ENCODE measurements at places on chromosomes 1 and 21.
A peak's percentile ranks its signal among the peaks of the same experiment; 100 is the strongest.

DNA sequence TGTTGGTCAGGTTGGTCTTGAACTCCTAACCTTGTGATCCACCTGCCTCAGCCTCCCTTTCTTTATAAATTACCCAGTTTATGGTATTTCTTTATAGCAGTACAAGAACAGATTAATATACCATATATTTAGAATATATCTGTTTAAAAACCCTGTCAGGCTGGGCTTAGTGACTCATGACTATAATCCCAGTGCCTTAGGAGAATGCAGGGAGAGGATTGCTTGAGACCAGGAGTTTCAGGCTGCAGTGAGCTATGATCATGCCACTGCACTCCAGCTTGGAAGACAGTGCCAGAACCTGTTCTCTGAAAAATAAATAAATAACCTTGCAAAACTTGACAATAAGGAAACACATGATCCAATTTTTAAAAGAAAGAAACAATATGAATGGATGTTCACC lies 43.9 kb downstream of the ZNF684 start:
- DNase-seq: no peak

DNA sequence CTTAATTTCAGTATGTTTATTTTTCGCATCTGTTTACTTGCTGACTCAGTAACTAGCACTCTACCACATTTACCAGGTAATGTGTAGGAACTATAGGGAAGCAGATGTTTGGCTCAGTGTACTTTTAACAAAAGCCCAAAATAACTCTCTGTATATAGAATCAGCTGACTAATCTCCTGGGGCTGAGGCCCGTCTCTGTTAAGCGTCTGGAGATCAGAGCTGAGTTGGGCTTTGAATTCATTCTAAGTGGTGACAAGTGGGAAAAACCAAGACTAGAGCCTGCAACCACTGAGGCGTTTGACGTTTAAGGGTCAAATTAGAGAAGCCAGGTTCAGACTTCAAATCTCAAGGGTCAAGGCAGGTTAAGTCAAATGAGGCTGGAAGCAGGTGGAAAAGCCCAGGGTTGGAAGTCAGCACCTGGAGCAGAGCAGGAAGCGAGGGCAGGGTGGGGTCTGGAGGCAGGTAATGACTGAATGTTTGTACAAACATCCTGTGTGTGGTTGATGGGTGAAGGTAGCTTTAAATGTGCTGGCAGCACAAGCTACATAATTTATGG lies 56.8 kb upstream of the LYST start:
- DNase-seq: no peak

- DNase-seq: peak; percentile 32
Measured at GRCh38 chr1:205593532-205593931, 38.3 kb downstream of the ELK4 start.

- DNase-seq: no peak
Measured at GRCh38 chr1:160420881-160421842, 20.8 kb downstream of the VANGL2 start.

DNA sequence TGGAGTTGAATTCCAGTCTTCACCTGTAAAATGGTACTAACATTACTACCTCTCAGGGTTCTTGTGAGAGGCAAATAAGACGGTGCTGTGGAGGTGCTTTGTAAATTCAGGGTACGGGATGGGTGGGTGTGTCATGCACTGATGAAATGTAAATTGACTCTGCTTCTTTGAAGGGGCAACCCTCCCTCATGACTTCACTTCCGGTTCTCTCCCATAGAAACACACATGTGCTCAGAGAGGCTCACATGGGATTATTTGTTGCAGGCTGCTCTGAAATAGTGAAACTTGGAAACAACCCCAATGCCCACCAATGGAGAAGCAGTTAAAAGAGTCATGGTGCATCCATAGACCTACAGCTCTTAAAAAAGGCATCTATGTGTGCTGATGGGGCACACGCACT lies 44.9 kb upstream of the SCMH1 start:
- DNase-seq: no peak

GRCh38 chr1:155859881-155860871 lies 809 bp downstream of the SYT11 start:
- peak; percentile 75 for DNase-seq

- no peak for DNase-seq
Measured at GRCh38 chr1:18997508-18997907, 41.0 kb upstream of the IFFO2 start.

DNA sequence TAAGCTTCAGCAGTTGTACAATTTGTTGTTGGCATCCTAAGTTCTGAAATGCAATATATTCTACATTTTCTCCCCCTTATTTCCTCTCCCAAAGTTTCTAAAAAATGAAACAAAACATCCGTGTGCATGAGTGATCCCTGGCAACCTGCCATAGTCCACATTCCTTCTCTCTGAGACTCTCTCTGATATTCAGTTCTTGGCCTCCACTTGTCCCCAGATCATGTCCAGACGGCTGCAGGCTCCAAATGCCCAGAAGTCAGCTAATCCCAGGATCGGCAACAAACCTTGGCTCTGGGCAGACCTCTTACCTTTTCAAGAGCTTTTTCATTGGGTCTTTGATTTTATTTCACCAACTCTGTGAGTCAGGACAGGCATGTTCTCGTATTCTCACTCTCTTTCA lies 187.8 kb downstream of the ETS2 start:
- DNase-seq: no peak

GRCh38 chr1:203038217-203038741 lies 12.0 kb downstream of the PPFIA4 start:
- DNase-seq: no peak

GRCh38 chr1:10430216-10431069 lies at the start of gene CENPS:
CENPS (plus strand) TSS chr1:10430433; CDS start chr1:10430518, 85 bp downstream.
- peak; percentile 83 for DNase-seq

DNA sequence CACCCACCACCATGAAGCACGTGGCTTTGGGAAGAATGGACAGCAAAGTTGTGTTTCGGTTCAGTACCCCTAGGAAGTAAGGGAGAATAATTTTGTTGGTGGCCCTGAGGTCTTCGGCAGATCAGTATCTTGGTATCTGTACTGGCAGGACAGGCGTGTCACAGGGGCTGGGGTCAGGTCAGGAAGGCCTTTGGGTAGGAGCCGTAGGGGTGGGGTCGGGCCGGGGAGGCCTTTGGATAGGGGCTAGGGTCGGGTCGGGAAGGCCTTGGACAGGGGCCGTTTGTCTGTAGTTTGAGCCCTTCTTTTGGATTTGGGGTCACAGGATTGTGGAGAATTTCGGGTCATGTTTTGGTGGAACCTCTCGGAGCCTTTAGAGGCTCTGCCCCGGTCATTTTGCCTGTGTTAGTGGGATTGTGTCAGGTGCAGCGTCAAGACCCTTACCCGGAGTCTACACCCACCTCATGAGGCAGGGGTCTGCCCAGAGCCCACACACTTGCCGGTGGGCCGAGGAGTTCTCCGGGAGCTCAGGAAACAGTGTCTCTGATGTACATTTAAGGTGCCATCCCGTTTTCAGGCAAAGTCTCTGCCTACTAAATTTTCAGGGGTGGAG lies 75.3 kb upstream of the COL6A1 start:
- peak; percentile 17 for DNase-seq

GRCh38 chr1:248805876-248806275 lies 19.8 kb downstream of the SH3BP5L start:
- DNase-seq: no peak

GRCh38 chr21:44898011-44898488 lies 22.6 kb downstream of the ITGB2 start:
- DNase-seq: no peak

DNA sequence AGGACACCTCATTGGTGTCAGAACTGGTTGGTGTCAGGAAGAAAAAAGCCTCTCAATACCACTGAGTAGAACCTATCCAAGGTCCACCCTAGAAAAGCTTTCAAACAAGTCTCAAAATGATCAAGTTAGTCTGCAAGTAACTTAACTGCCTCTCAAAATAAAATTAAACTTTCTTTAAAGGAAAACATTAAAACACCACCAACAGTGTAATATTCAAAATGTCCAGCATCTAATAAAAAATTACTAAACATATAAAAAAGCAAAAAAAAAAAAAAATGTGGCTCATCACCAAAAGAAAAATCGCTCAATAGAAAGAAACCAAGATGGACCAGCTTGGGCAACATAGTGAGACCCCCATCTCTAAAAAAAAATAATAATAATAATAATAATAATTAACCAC lies 18.7 kb upstream of the OLFML2B start:
- no peak for DNase-seq

- no peak for DNase-seq
Measured at GRCh38 chr1:66443793-66444192, 90.2 kb upstream of the SGIP1 start.

DNA sequence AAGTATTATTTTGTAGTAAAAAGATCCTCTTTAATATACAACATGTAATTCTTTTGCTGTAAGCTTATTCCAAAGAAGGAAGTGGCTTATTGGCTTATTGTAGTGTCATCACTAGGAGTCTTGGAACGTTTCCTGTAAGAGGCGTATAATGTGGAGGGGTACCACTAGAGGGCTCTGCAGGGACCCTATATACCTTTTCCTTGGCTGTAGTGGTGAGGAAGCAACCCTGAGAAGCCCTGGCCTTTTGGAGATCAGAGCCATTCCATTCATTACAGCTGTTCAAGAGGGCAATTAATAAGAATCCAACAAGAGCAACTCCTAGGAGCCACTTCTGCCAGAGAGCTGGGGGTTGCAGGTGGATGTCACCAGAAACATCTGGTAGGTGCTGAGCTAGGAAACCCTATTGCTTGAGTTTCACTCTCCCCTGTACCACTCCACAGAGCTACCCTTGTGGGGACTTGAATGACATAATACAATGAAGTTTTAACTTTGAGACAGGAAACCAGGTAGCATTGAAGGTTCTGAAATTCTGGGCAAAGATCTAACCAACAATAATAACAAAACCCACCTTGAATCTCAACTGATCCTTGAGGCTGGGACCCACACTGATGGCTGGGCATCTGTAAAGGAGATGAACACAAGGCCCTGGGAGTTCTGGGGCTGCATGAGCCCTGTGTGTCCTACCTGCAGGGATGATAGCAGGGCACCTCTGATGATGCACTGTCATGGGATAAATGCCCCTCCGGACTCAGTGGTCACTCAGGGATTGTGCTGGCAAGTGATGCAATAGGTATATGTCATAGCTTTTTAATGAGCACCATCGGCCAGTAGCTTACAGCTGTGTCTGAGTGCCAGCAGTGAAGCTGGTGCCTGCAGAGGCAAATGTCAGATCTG lies 160.2 kb upstream of the COA6 start:
- no peak for DNase-seq

GRCh38 chr1:17193222-17194132 lies 11.5 kb upstream of the PADI1 start:
- DNase-seq: no peak

- no peak for DNase-seq
Measured at GRCh38 chr1:231512147-231512698, 16.2 kb upstream of the TSNAX start.

GRCh38 chr1:113835686-113836290 lies 23.5 kb upstream of the RSBN1 start:
- peak; percentile 3 for DNase-seq

GRCh38 chr1:218614031-218614430 lies 268.9 kb downstream of the TGFB2 start:
- DNase-seq: no peak

DNA sequence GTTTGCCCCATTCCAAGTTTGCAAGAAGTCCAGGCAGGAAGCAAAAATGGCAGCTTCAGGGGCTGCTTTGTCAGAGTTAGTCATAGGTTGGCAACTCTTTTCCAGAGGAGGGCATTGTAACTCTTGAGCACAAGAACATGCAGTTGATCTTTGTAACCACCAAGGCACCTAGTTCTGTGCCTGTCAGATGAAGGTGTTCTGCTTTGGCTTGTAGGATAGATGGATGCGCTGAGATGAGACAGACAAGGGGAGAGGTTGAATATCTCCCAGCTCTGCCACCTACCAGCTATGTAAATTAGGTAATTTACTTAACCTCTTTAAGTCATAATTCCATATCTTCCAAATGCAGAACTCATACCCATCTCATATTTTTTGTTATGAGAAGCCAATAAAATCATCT lies 89.3 kb downstream of the ZNF648 start:
- no peak for DNase-seq

DNA sequence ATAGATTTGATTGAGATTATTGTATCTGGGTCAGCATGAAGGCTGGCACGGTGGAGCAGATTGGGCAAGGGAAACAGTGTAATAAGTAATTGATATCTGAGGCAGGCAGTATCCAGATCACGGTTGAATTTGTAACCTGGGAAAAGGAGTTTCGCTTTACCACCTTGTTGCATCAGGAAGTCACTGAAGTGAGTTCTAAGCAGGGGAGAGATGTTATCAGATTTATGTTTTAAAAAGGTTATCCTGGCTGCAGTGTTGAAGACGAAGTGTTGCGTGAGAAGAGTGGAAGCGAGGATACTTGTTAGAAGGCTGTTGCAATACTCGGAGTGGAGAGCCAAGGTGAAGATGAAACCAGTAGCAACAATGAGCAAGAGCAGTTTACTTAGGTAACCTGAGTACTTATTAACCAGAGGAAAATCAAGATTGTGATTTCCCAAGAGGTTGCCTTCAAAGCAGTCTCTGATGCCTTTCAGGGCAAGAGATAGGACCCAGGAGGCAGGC lies 77.8 kb downstream of the LHX9 start:
- no peak for DNase-seq

GRCh38 chr1:148308832-148309458 lies 156.9 kb upstream of the NBPF11 start:
- no peak for DNase-seq

- DNase-seq: no peak
Measured at GRCh38 chr1:76294482-76295194, 220.1 kb downstream of the ST6GALNAC3 start.

- peak; percentile 27 for DNase-seq
Measured at GRCh38 chr1:151934048-151934493, 24.8 kb upstream of the THEM4 start.

DNA sequence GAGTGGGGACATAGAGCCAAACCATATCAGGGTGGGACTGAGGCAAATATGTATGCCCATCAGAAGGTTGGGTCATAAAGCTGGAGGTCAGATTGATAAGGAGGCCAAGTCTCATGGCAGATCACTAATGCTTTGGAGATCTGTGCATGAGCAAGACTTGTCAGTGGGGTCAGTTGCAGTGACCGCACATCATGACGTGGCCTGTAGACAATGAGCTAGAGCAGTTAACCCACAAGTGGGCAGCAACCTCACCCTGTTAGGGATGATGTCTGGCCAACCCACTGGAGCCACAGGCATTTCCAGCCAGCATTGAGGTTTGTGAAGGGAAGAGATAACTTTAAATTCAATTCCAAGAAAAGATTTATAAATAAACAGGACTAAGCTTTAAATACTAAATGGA lies 66.7 kb downstream of the XCL1 start:
- no peak for DNase-seq

- DNase-seq: no peak
Measured at GRCh38 chr21:35405981-35406380, 356.9 kb upstream of the RUNX1 start.

GRCh38 chr1:191662746-191663145 lies 495.5 kb upstream of the RGS18 start:
- DNase-seq: no peak

DNA sequence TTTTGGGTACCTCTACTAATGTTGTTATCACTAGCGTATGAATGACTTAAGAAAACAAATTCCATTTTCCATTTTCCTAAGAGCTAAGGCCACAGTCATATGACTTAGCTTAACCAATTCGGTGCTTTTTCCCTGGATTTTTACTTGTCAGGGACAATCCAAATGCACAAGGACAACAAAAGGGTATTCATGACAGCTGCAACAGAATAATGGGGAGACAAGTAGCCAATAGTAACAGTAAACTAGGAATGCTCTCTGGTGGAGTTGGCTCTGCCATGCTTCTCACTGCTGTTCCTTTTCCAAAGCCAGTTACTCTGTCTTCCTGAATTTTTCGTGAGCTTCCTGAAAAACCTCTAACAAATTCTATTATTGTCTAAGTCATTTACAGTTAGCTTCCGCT lies 52.9 kb downstream of the LRRIQ3 start:
- DNase-seq: no peak

Data from CD8-positive, alpha-beta memory T cell (primary cell).